ENCODE measurements at places on chromosomes 1 and 21.
A peak's percentile ranks its signal among the peaks of the same experiment; 100 is the strongest.

DNA sequence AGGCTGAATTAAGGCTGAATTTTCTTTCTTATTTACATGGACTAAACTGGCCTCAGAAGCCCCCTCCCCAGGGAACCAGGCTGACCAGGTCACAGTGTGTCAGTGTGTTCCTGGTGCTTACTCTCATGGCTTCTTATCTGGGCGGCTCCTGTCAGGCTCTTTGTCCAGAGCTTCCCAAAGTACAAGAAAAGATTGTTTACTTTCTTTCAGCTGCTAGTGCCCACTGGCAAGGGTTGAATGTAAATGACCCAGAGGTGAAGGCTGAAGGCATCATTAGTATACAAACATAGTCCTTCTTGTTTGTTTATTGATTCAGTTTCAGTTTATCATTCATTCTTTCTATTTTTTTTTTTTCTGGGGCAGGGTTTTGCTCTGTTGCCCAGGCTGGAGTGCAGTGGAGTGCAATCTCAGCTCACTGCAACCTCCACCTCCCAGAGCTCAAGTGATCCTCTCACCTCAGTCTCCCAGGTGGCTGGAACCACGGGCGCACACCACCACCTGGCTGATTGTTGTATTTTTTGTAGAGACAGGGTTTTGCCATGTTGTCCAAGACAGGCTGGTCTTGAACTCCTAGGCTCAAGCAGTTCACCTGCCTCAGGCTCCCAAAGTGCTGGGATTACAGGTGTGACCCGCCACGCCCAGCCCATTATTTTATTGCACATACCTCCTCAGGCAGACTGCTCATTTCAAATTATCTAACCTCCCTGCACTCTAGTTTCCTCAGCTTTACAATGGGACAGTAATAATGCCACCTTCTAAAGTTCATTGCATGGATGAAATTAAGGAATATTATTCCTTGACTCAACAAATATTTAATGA lies 9.8 kb upstream of the KDM4A start:
- no peak for DNase-seq

DNA sequence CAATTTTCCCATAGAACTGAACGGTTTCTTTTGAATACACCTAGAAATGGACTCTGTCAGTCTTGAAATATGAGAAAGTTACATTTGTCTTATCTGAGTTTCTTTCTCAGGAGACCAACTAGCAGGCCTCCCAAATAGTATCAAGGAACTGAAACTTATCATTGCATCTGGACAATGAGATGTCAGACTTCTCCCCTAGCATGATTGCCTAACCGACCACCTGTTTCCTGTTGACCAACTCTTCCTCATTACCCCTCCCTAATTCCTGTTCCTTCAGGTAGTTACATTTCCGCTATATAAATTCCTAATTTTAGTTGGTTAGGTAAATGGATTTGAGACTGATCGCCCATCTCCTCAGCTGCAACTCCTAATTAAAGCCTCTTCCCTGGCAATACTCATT lies 1587.3 kb downstream of the NCAM2 start:
- DNase-seq = no peak

DNA sequence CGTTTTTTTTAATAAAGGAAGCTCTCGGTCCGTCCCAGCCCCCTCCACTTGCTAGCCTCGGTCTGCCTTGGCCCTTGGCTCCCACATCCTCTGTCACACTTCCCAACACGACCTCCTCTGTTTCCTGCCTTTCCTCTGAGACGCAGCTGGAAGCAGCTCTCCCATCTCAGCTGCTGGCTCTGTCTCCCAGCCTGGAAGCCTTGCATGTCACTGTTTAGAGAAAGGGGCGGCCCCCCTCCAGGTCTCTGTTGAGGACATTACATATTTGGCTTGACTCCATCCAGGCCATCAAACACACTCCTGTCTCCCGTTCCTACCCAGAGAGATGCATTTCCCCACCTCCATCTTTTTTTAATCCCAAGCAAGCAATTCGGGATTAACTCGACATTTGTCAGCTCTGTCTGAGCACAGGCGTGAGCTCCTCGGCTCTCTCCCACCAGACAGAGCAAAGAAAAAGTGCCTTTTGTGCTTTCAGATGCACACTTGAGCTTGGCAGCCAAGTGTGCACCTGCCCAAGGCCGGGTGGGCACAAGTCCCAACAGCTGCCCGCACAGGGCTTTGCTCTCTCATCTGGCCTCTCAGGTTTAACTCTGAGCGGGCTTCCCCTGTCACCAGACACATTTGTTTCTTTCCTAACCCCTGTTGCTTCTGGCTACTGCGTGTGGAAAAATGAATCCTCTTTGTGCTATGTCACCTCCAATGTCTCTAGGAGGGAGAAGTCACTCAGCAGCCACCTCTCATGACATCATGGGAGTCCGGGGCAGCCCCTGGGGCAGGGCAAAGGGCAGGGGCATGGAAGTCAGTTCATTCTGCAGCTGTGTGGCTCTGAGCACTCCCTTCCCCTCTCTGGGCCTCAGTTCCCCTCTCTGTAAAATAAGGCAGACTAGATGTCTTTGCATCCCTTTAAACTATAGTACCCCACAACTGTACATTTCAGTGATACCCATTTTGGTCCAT lies 108.3 kb downstream of the KCND3 start:
- DNase-seq = peak; percentile 69

GRCh38 chr1:184832517-184832916 lies 77.9 kb upstream of the EDEM3 start:
- DNase-seq = no peak

GRCh38 chr1:1326075-1326605 lies 1.5 kb downstream of the CPTP start:
- DNase-seq = no peak

GRCh38 chr1:230359992-230360668 lies 66.0 kb downstream of the PGBD5 start:
- DNase-seq = no peak

DNA sequence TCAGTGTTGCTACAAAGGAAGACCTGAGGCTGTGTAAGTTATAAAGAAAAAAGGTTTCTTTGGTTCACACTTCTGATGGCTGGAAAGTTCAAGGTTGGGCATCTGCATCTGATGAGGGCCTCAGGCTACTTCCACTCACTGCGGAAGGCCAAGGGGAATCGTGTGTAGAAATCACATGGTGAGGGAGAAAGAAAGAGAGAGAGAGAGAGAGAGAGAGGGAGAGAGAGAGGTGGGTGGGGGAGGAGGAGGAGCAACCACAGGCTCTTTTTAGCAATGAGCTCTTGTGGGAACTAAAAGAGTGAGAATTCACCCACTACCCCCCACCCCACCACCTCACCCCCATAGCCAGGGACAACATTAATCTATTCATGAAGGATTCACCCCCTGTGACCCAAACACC lies 59.9 kb downstream of the CLSTN1 start:
- no peak for DNase-seq

DNA sequence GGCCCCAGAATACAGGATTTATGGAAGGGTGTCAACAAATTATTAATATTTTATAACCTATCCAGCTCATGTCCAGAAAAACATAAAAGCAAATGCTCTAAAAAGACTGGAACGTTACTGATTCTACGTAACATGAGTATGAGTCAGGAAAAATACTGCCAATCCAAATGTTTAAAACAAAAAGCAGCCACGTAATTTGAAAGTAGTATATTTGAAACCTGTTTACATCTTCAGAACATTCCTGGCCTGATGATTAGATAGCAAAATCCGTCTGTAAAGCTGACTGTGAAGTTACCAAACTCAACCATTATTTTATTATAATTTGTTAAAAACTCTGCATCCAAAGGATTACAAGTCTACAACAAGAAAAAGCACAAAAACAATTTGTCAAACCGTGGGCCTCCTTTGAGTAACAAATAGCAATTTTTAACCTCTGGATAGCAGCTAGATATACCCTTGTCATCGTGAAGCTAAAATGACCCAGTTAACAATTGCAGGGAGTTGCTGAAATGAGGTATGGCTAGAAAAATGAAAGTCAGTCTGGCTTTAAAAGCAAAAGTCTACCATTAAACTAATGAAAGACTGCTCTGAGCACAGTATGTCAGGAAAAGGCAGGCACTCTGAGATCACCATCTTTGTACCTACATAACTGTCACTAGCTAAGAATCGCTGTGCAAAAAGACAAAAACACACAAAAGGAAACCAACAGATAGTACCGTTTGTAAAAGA lies 1.2 kb downstream of the UBR4 start:
- no peak for DNase-seq

DNA sequence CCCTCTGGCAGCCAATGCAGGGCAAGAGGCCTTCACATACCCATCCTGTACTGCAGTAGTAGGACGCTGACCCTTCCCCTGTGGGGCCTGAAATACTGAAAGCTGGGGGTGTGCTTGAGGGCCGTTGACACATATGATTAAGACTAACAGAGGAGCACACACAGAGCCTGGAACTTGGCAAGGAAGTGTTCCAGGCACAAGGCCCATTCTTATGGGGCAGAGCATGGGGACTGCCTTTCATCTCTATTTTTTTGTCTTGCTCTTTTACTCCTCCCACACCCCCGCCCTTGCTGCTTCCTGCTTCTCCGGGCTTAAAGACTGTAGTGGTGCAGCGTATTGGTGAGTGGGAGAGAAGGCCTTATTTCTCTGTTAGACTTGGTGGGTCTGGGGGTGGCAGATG lies 137.4 kb downstream of the BACH1 start:
- peak; percentile 53 for DNase-seq

GRCh38 chr1:178019622-178020021 lies 49.8 kb upstream of the SEC16B start:
- no peak for DNase-seq

GRCh38 chr1:201715351-201715750 lies 113.6 kb upstream of the IPO9 start:
- no peak for DNase-seq

- no peak for DNase-seq
These were observed 65.9 kb upstream of the SIPA1L2 start for GRCh38 chr1:232695621-232696385.

DNA sequence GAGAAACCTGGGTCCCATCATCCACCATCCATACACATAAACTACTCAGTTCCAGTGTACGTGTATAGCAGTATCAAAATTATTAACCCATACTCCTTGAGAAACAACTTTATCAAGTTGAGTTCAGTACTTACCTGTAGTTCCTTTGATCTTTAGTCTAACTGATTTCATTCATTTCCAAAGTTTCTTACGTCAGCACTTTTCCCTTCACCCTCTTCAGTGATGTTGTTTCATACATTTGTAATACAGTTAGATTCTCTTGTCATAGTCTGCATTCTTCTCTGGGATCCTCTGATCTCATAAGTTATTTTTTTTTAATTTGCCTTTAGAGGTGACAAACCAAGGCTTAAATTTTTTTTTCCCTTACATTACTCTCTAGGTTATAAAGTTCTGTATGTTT lies 143.2 kb downstream of the PIK3R3 start:
- no peak for DNase-seq

DNA sequence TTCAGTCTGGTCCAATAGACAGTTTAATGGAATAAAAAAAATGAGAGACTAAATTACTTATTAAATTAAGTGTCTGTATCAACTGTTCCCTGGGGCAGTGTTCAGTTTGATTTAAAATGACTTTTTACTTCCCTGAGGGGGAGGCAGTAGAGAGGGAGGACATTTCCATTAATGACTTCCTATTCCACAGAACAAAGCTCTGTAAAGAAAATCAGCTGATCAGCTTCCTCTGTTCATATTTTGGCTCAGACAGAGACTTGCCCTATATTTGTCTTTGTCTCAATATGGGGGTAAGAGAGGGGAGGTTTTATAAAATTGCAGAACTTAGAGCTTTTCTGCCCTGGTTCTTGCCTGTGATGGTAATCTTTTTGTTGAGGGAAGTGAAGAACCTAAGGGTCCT lies 8.4 kb downstream of the CFAP126 start:
- DNase-seq = no peak

GRCh38 chr1:65401612-65402011 lies 18.9 kb upstream of the LEPR start:
- no peak for DNase-seq

- DNase-seq = no peak
These were observed 130.2 kb downstream of the CHRM3 start for GRCh38 chr1:239516579-239516978.

DNA sequence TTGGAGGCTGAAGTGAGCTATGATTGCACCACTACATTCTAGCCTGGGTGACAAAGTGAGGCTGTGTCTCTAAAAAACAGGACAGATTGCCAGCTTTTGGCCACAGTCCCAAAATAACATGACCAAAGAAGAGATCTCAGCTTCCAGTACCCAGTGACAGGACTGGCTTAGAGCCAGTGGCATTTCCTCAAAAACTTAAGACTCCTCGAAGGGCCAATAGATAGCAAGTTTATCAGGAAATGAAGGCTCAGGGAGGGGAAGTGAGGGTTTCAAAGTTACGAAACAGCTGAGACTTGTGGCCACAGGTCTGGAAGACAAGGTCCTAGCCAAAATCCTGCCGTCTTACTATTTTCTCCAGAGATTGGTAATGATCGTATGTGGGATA lies 6.3 kb upstream of the TMEM39B start:
- DNase-seq = no peak

- no peak for DNase-seq
These were observed 194.6 kb downstream of the GREM2 start for GRCh38 chr1:240417317-240417716.

DNA sequence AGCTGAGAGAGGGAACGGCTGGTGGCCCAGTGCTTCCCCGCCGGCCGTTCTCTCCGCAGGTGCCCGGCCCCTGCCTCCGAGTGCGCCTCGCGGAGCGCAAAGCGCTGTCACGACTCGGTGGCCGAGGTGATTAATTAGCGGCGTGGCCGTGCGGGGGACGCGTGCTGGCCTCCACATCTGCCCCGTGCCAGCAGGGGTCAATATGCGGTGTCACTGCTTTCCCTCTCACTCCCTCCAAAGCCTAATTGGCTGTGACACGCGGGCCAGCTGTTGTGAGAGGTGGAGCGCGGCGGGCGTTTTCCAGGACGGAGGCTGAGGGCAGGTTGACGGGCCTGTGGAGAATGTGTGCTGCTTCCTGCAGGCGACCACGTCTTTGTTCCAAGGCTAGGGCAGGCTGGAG lies 239.0 kb downstream of the LMX1A start:
- no peak for DNase-seq

GRCh38 chr1:78009836-78010235 lies 5.1 kb downstream of the DNAJB4 start:
- peak; percentile 13 for DNase-seq

DNA sequence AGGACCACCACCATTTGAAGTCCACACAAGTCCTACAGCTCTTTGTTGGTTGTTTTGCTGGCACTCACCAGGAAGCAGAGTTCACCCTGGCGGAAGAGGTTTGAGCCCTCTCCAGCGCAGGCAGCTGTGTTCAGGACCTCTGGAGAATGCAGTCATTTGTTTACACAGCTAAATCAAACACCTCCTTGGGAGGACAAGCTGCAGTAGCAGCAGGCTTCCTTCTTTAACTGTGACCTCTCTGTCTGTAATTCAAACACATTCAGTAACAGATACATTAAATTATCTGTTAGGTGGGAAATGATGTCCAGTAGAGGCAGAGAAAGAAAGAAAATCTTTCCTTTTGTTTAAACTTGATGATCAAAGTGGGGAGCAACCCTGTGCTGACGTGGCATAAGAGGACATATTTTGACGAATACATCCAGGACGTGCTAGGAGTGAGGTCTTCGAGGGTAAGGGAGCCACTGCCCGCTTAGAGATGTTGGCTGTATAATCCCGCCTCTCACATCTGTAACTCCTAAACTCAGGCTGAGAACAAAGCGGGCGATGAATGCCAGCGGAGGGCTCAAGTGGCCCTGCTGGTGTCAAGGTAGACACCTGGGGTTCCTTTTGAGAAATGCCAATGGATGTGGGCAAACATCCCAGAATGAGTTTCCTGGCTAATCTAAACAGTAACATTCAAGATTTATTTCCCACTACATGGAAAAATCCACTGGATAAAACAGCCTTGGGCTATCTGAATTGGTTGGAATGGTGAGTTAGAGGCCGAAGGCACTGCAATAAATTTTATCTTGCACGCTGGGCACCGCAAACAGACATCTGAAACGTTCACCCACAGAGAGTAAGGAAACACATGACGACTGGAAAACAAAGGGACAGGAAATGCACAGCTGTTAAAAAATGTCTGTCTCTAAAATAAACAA lies 51.7 kb downstream of the ABCA4 start:
- no peak for DNase-seq
